ENCODE measurements at places on chromosomes 13 and 19. TPM values are rescaled to one million over a fixed set of nuclear protein-coding genes. Genes with fewer than 3 reads are reported as not detected.
A peak's percentile ranks its signal among the peaks of the same experiment; 100 is the strongest.

INSL3 gene
- not detected for total RNA-seq

TRAPPC6A gene
- total RNA-seq: 31.2 TPM

B3GNT8 gene
- total RNA-seq: 3.0 TPM

GRCh38 chr19:8526345-8527091 lies 12.6 kb upstream of the ZNF414 start:
- ATAC-seq: peak; percentile 65

DNA sequence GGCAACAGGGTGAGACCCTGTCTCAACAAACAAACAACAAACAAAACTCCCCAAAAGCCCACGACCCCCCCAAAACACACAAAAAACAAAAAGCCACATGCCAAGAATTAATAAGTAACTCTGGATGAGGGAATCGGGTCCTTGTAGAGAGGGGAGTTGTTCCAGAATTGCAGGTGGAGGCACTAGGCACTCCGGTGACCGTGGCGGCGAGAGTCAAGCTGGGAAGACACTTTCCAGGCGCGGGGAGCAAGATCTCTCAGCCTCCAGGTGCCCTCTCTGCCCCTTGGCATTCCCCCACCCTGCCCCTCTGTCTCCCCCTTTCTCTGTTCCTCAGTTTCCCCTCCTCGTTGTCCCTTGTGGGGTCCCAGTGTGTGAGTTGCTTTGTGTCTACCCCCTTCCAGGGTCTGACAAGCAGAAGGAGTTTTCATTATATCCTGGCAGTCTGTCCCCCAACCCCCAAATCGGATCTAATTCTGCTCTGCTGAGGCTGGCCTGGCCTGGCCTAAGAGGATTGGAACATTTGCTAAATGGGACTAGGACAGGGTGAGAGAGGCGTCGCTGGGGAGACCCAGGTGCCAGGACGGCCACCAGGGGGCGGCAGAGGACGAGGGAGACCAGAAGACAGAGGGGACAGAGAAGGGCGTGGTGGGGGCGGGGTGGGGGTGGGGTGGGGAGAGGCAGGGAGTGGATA lies 8.3 kb upstream of the CRX start:
- peak; percentile 89 for ATAC-seq

DNA sequence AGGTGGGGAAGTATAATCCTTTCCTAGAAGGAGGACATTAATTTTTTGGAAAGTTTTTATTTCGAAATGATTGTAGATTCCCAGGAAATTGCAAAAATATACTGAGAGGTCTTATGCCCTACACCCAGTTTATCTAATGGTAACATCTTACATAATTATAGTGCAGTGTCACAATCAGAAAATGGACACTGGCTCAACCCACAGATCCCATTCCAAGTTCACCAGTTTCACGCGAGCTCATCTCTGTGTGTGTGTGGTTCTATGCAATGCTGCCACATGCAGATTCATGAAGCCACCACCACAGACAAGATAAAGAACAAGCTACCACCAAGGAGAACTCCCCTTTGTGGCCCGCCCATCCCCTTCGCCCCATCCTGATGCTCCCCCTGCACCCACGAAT lies 24.4 kb downstream of the IL17D start:
- ATAC-seq: no peak
